ENCODE measurements at places on chromosomes 1 and 21.

GRCh38 chr1:101996825-101997465 lies at the start of gene OLFM3:
OLFM3 (minus strand) TSS chr1:101996926.
- peaks cover 36% of the 10 kb centered on the region for H3K27me3 ChIP-seq
- H3K27ac ChIP-seq: no peak within 1 kb of the TSS
- peak; percentile 95 for DNase-seq
- H3K4me1 ChIP-seq: peaks cover 5% of the 10 kb centered on the region

DNA sequence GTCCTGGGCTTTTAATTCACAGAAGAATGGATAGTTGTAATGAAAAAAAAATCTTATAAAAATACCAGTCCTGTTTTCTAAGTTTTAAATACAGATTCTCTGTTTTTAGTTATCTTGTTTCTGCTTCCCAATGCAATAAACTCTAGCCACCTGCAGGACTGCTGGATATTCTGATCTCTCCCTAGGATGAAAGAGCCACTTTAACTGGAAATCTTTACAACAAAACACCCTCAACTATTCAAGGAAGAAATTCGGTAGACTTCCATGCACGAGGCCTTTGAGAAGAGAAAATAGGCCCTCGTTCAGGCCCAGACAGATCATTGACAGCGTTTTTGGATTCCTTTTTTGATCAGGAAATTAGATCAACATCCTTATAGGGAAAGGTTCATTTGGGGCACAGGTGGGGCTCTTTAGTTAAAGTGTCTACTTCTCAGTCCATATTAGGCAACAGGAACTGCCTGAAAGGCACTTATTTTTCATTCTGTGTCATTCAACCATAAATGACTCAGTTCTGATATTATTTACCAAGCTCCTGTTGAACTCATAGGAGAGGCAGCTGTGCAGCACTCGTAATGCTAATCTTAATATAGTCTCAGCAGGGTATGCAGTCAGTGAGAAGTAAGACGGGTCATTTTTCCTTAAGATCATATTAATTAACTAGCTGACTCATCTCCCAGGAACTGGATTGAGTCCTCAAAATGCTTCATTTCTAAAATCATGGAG lies 71.1 kb upstream of the ERRFI1 start:
- H3K36me3 ChIP-seq: no peaks in the 10 kb centered on the region
- H3K27me3 ChIP-seq: no peaks in the 10 kb centered on the region
- peaks cover 10% of the 10 kb centered on the region for H3K4me1 ChIP-seq
- DNase-seq: no peak
- no peak overlapping the region for H3K4me3 ChIP-seq
- peak overlapping the region; percentile 40 for H3K27ac ChIP-seq

DNA sequence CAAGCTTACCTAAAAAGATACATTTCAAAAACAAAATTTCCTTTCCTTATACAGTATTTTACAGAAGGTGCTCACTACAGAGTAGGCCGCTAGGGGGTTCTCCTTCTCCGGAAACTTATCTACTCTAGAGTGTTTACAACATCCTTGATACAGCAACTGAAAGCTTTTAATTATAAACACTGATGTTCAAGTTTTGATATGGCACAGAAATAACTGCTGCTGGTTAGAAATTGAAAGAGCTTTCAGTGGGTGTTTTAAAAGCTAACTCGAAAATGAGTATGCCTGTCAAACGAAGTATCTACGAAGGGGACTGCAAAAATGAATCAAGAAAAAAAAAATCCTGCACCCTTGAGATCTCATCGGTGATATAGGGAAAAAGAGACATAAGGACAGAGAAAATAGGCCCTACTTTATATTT lies 1.0 kb downstream of the YOD1 start:
- peaks cover 45% of the 10 kb centered on the region for H3K36me3 ChIP-seq
- peak overlapping the region; percentile 97 for H3K4me3 ChIP-seq
- DNase-seq: no peak
- peaks cover 6% of the 10 kb centered on the region for H3K4me1 ChIP-seq
- no peaks in the 10 kb centered on the region for H3K27me3 ChIP-seq
- peak overlapping the region; percentile 87 for H3K27ac ChIP-seq

DNA sequence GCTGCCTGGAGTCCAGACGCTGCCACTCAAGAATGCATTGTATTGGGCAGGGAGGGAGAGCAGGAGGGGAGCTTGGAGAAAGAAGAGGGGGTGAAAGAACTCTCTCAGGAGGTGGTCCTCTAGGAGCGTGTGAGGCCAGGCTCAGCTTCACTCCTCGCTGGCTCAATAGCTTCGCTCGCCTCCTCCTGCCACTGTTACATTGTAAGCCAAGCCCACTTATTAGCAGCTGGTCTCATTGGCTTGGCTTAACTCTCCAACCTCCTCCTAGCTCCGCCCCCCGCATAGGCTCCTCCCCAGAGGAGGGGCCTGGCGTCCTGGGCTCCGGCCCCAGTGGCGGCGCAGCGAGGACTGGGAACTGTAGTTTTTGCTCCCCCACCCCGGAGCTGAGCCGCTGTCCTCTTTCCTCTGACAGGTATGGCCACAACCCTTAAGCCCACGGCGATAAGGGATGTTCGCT lies at the start of gene KCNN3:
Gene KCNN3, minus strand, starts transcription at position 167 of the 457 bp plus-strand sequence. CDS start 317 bp downstream, outside the sequence.
- H3K27me3 ChIP-seq: peaks cover 19% of the 10 kb centered on the region
- peak within 1 kb of the TSS; percentile 80 for H3K27ac ChIP-seq
- peak; percentile 99 for DNase-seq
- peaks cover 20% of the 10 kb centered on the region for H3K4me1 ChIP-seq
- H3K36me3 ChIP-seq: no peaks in the 10 kb centered on the region

GRCh38 chr1:2587071-2587859 lies 688 bp downstream of the PRXL2B start:
- H3K36me3 ChIP-seq: no peaks in the 10 kb centered on the region
- DNase-seq: no peak
- no peaks in the 10 kb centered on the region for H3K4me1 ChIP-seq
- H3K27me3 ChIP-seq: no peaks in the 10 kb centered on the region

DNA sequence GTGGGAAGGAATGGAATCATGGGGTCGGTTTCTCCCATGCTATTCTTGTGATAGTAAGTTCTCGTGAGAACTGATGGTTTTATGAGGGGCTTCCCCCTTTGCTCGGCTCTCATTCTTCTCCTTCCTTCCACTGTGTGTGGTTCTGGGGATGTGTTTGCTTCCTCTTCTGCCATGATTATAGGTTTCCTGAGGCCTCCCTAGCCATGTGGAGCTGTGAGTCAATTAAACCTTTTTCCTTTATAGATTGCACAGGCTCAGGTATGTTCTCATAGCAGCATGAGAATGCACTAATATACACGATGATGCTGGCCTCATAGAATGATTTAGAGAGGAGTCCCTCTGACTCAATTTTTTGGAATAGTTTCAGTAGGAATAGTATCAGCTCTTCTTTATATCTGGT lies 195.4 kb upstream of the IVNS1ABP start:
- no peaks in the 10 kb centered on the region for H3K4me1 ChIP-seq
- H3K27me3 ChIP-seq: no peaks in the 10 kb centered on the region
- no peaks in the 10 kb centered on the region for H3K36me3 ChIP-seq
- no peak for DNase-seq
- no peak overlapping the region for H3K4me3 ChIP-seq
- no peak overlapping the region for H3K27ac ChIP-seq

- no peaks in the 10 kb centered on the region for H3K27me3 ChIP-seq
- no peaks in the 10 kb centered on the region for H3K36me3 ChIP-seq
- H3K27ac ChIP-seq: peak overlapping the region; percentile 79
- H3K4me1 ChIP-seq: peaks cover 7% of the 10 kb centered on the region
- peak; percentile 74 for DNase-seq
- no peak overlapping the region for H3K4me3 ChIP-seq
These were observed 357.8 kb upstream of the SGIP1 start for GRCh38 chr1:66176012-66176715.

DNA sequence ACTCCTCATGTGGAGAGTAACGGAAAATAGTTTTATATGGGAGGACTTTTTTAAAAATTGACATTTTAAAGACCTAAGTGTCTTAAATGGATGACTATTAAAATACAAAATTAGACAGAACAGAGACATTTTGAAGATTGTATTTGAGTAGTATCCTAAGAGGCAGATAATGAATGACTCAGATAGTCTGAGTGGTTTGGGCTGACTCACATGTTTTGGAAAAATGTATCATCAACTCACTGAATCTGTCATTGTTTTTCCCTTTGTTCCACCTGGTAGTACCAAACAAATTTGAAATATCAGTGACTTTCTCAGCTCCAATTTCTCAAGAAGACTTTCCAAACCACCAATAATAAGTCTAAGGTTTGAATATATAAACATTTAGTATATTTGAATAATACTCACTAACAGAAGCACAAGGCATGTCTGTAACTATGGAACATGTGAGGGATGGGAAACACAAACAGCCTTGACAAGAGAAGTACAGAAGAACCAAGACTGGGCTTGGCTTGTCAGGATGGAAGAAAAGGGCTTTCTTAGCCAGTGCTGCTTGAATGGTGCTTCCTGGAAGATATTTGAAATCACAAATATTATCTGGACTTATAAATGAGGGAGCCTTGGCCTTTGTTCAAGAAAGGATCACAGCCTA lies 90.6 kb downstream of the SGIP1 start:
- H3K4me3 ChIP-seq: no peak overlapping the region
- no peak overlapping the region for H3K27ac ChIP-seq
- DNase-seq: no peak

DNA sequence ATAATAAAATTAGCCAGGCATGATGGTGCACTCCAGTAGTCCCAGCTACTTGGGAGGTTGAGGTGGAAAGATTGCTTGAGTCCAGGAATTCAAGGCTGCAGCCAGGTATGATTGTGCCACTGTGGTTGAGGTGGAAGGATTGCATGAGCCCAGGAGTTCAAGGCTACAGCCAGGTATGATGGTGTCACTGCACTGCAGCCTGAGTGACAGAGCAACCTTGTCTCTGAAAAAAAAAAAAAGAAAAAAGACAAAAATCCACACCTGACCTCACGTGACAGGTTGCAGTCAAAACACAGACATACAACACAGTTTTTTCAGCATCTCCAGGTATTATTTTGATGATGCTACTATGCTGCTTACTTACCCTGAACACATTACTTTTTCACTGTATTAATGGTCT lies 4.3 kb upstream of the AK2 start:
- no peak overlapping the region for H3K27ac ChIP-seq
- no peak for DNase-seq
- H3K4me1 ChIP-seq: no peaks in the 10 kb centered on the region
- no peaks in the 10 kb centered on the region for H3K36me3 ChIP-seq
- H3K27me3 ChIP-seq: no peaks in the 10 kb centered on the region

- no peak overlapping the region for H3K4me3 ChIP-seq
- no peaks in the 10 kb centered on the region for H3K27me3 ChIP-seq
These were observed 644.6 kb upstream of the TMPRSS15 start for GRCh38 chr21:19048098-19048672.

DNA sequence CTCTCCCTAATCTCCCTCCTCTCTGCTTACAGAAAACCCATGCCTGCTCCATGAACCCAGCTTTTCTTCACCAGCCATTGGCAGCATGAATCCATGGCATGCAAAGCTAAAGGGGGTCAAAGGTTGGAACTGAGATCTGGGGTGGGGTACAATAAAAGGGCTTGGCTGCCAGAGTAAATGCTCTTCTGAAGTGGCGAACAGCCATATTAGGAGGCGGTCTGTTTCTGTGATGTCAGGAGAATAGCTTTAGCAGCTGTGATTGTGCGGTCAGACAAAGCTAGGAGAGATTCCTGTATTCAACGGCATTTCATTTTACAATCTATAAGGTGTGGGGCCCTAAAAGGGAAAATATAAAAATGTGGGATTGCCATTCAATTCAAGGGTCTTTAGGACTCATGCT lies 71.7 kb upstream of the TMPRSS2 start:
- no peaks in the 10 kb centered on the region for H3K27me3 ChIP-seq
- DNase-seq: no peak
- no peak overlapping the region for H3K27ac ChIP-seq
- no peak overlapping the region for H3K4me3 ChIP-seq

DNA sequence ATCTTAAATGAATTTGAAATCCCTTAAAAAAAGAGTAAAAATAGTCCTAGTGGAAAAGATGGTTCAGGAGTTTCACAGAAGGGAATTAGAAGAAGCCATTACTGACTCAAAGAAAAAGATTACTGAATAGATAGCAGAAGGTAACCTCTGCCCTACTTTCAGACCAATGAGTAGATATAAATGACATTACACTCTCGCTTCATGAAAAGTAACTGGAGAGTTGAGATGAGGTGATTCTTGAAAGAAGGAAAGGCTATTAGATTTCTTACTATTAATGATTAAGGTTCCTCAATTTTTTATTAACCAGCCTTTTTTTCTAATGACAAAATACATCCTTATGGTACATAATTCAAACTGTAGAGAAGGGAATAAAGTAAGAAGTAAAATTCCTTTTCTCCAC lies 28.3 kb downstream of the CCN1 start:
- DNase-seq: no peak
- H3K4me1 ChIP-seq: peaks cover 10% of the 10 kb centered on the region
- H3K27me3 ChIP-seq: peaks cover 11% of the 10 kb centered on the region
- no peak overlapping the region for H3K4me3 ChIP-seq
- no peaks in the 10 kb centered on the region for H3K36me3 ChIP-seq

DNA sequence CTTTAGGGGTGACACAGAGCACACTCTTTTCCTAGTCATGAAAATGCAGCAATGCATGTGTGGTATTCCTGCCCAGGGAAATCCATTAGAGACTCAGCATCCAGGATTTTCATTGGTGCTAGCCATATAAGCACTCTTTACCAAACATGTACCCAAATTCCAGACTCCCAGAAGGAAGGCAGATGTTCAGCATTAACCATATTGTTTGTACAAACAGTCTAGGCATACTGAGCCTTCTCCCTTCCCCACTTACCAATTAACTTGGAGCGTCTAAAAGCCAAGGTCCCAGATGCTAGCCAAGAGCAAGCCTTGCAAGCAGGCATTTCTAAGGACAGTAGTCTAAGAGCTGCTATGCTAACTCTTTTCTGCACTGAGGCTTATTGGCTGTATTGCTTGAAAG lies 27.9 kb downstream of the ZBED6 start:
- H3K27ac ChIP-seq: no peak overlapping the region
- no peaks in the 10 kb centered on the region for H3K27me3 ChIP-seq
- no peak overlapping the region for H3K4me3 ChIP-seq
- no peaks in the 10 kb centered on the region for H3K4me1 ChIP-seq
- no peak for DNase-seq
- H3K36me3 ChIP-seq: peaks cover 84% of the 10 kb centered on the region

DNA sequence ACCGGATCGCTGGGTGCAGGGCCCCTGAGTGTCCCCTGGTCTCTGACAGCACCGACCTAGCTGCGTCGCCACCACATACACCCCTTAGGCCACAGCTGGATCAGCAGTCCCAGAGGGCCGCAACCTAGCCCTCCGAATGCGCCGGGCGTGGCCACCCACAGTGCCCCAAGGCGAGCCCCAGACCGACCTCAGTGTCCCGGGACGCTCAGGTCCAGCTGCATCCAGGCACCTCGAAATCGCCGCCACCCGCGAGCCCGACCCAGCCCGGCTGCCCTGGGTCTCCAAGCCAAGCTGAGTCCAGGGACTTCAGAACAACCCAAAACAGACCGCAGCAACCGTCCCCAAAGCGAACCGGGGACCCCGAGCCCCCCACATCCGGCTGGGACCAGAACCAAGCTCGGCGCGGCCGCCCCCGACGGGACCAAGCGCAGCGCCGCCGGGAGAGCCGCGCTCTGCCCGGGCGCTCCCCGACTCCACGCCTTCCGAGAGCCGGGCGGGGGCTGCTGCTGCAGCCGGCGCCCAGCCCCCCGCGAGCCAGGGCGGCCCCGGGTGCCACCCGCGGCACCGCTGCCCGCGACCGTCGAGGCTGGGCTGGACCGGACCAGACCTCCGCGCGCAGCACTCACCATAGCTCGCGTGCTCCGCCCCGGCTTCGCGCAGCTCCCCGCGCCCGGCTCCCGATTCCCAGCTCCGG lies 54.6 kb upstream of the ECE1 start:
- no peaks in the 10 kb centered on the region for H3K27me3 ChIP-seq
- H3K4me3 ChIP-seq: peak overlapping the region; percentile 93
- peaks cover 30% of the 10 kb centered on the region for H3K4me1 ChIP-seq
- H3K27ac ChIP-seq: no peak overlapping the region
- H3K36me3 ChIP-seq: no peaks in the 10 kb centered on the region

All from endodermal cell (in vitro differentiated cells).